ENCODE measurements at places on chromosomes 4 and X.
A peak's percentile ranks its signal among the peaks of the same experiment; 100 is the strongest.

DNA sequence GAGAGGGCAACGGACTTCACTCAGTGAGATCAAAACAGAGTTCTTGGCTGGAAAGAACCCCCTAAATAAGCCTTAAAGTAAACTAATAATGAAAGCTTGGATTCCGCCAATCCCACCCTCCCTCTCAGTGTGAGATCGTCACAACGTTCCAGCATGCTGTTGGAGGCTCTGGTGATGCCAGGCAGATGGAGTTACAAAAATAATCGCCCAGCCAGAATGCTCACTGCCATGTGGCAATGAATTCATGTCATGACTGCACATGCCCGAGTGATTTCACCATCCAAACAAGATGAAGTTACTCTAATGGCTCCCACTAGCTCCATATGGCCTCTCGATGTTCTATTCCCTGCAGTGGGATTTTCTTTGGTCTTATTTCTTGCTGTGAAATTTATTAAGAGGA, 248.0 kb downstream of the SPATA18 start:
- DNase-seq, result no peak

DNA sequence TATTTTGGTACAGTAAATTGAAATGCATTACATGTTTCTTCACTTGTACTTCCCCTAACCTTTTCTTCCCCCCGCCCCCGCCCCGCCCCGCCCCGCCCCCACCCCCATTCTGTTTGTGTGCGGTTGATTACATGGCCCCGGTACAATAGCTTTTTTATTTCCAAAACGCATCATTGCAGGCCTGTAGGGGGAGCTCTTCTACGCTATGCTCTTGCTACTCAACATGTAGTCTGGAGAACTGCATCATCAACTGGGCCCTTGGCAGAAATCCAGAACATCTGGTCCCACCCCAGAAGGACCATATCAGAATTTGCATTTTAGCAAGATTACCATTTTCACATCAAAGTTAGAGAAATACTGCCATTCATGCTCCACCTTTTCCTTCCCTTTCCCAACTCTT, 333.3 kb upstream of the DDX53 start:
- no peak for DNase-seq

DNA sequence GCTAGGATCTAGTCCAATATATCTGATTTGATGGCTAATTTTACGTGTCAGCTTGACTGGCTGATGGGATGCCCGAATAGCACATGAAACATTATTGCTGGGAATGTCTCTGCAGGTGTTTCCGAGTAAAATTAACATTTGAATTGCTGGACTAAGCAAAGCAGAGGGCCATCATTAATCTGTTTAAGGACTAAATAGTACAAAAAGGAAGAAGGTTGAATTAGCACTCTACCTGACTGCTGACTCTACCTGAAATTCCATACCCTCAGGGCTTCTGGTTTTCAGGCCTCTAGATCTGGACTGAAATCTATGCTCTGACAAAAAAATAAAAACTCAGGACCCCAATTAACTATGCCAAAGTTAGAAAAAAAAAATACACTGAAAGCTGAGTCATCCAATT, 1021.9 kb downstream of the FAM133A start:
- DNase-seq, result no peak

- no peak for DNase-seq
Observed at GRCh38 chr4:51901363-51901762, 58.4 kb downstream of the DCUN1D4 start.

DNA sequence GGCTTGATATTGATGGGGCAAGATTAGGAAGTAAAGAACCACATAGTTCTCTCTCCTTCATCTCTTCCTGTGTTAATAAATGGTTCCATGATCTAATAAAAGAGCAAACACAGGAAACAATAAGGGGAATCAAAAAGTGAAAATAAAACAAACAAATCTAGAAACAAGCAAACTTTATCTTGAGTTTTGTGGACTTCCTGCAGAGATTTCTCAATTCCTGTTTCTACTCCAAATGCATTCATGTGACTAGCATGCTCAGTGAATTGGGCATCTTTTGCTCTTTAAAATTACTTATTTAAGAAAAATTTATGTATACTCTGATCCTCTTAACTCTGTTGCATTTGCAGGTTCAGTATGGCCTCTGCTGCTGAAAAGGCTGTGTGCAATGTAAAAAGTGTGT, 682.0 kb downstream of the KCTD8 start:
- DNase-seq, result no peak

- DNase-seq, result no peak
Observed at GRCh38 chr4:163703251-163703650, 208.8 kb downstream of the TMA16 start.

- no peak for DNase-seq
Observed at GRCh38 chr4:173403051-173403450, 4.1 kb upstream of the SCRG1 start.

GRCh38 chrX:2608638-2609430, 82.3 kb upstream of the CD99 start:
- DNase-seq, result peak; percentile 87

GRCh38 chrX:125395626-125396025, 76.0 kb downstream of the TEX13C start:
- no peak for DNase-seq

GRCh38 chr4:158176776-158177175, 4.0 kb upstream of the GASK1B start:
- DNase-seq, result no peak

DNA sequence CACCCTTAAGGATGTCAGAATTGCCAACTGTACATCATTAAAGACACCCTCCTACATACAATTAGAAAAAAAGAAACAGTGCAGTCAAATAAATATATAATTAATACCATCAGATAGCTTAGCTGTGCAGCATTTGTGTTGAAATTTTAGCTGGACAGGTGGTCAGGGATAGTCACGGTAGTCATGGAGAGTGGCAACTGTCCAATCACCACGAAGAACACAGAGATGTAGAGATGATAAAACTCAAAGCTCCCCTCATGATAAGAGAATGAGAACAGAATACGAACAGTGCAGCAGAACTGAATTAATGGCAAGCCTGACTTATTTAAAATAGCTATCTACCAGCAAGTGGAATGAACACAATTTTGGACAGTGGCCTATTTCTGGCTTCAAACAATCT, 27.2 kb downstream of the SLC39A8 start:
- DNase-seq, result no peak

- DNase-seq, result no peak
Observed at GRCh38 chr4:76539979-76540378, 105.0 kb downstream of the SHROOM3 start.

GRCh38 chr4:73690051-73690738, 50.2 kb upstream of the CXCL8 start:
- DNase-seq, result no peak

DNA sequence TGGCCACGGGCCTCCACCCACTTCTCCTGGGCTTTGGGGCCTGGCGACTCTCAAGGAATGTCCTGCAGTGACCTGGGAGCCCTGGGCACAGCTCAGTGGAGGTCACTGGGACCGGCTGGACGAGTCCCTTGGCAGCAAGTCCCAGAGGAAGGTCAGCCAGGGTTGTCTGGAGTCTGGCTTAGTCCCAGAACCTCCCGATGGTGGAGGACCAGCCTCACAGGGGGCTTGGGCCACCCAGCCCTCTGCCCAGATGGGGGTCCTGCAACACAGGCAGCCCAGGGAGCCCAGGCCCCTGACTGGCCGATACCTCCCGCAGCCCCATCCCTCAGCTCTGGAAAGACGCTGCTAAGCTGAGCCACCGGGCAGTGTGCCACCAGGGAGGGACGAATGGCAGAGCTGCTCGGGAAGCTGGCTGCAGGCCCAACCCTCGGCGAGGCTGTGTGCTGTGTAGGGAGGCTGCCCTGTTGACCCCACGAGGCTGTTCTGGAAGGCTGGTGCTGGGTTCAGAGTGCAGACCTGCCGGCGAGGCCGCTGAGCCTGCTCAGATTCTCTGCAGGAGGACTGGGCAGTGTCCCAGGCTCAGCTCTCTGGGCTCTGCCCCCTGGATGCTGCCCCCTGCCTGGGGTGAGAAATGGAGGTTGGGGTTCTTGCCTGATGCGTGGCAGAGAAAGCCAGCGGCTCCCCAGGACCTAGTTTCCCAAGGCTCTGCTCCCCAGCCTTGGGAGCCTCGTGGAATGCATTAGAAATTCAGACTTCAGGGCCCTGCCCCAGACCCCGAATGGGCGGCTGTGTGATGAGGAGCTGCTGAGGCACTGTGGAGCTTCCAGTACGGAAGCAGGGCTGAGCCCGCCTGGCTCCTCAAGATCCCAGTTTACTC, 61.7 kb downstream of the ADRA2C start:
- DNase-seq, result no peak

DNA sequence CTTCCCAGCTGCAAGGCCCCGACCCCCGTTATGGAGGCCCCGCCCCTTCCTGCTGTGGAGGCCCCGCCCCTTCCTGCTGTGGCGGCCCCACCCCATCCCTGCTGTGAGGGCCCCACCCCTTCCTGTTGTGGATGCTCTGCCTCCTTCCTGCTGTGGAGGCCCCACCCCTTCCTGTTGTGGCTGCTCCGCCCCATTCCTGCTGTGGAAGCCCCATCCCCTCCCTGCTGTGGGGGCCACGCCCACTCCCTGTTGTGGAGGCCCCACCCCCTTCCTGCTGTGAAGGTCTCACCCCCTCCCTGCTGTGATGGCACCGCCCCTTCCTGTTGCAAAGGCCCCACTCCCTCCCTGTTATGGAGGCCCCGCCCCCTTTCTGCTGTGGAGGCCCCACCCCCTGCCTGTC, 104.9 kb upstream of the PSAPL1 start:
- DNase-seq, result no peak

GRCh38 chr4:80608281-80608980, 272.9 kb downstream of the CFAP299 start:
- DNase-seq, result no peak

DNA sequence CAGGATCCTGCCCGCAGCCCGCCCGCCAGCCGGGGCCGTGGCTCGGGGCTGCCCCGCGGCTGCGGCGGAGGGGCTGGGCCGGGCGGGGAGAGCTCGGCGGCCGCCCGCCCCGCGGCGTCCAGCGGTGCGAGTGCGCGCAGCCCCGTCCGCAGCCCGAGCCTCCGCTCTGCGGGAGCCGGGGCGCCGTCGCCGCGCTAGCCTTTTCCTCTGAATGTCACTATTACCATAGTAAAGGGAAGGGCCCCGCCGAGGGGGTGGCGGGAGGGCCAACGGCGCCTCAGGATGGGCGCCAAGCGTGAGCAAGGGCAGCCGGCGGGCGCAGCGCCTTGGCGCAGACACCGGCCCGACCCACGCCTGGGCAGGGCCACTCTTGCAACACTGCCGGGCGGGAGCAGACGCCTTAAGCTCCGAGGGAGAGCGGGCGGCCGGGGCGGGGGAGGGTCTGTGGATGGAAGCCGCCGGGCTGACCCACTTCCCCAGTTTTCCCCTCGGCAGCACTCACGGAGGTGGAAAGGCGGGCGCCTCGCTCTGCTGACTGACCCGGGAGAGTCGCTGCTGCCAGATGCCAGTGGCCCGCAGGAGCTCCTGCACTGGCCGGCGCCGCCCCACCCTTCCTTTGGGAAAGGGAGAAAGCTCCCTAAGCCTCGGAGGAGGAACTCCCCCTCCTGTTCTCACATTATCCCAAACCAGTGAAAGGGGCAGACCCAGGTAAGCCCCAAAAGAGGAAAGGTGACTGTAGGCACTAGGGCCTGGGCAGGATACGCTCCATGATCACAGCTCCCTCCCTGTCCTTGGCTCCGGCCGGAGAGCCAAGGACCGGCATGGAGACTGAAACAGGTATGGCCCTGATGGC, 329.4 kb downstream of the HNRNPD start:
- no peak for DNase-seq

DNA sequence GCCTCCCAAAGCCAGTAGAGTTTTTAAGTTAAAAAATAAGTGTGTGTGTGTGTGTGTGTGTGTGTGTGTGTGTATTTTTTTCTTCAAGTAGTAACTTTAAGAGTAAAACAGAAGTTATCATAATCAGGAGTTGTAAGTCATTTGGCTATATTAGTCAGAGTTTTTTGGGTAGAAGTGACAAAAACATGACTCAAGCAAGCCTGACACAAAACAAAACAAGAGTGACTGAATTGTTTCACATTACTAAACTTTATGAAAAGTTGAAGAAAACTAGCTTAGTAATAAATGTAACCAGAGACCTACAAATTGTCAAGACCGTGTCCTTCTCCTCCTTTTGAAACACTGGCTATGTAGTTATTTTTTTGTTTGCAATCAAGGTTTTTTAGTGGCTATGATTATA, 738.0 kb upstream of the PITX2 start:
- no peak for DNase-seq

DNA sequence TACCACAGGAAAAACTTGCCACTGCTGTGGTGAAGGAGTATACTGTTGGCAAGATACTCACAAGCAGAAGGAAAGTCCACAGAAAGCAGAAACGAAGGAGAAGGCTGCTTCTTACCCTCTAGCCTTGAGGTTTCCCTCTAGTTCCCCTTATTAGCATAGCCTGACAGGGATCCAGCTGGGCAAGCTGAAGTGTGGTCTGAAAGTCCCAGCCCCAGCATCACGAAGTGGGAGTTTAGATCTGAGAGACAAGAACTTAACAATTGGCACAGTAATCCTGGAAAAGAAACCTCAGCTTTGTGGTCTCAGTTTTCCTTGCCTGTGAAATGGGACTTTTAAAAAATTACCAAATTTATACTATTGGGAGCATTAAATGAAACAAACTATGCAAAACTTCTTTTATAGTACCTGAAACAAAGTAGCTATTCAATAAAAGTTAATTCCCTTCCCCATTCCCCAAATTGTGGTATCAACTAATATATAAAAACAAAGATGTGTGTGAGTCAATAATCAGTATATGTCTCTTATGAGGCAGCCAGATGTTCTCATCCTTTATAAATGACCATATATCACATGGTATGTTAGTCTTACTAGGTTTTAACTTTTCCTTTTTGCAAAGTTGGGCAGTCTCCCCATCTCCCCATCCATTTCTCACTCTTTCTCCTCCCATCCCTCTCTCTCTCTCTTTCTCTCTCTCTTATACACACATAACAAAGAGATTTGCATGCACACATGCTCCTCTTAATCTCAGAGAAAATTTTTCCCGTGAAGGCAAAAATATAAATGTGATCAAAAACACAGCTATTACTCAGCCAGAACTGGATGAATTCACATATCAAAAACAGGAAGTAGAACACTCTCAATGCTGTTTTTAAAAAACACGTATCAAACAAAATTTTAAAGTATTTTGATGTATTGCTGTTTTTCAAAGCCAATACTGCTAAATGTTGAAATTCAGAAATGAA, 57.8 kb downstream of the SCFD2 start:
- DNase-seq, result no peak

GRCh38 chr4:162409048-162409447, 245.2 kb upstream of the FSTL5 start:
- no peak for DNase-seq

DNA sequence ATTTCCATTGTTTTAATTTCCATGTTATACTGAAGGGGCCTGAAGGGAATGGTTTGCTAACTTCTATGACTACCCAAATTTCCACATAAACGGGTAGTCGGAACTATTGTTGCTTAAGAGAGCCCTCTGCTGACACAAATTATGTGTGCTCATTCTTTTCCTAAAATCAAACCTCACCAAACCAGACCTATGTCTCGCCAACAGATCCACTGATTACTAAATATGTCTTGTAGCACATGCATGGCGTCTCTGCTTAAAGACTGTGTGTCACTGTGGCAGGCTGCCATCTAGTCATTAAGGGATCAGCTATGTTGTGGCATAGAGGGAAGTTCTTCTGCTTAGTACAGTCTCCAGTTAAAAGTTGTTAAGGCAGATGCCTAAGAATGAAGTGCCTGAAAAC, 25.1 kb downstream of the PIR start:
- no peak for DNase-seq
